Activated CD4-positive, alpha-beta memory T cell treated with anti-CD3 and anti-CD28 coated beads, Interleukin-2, amount 10 ng/mL, durations not matched to agents 7 days and 5 days (primary cell): ENCODE measurements at places on chromosomes 12 and 14. TPM values are rescaled to one million over a fixed set of nuclear protein-coding genes. Genes with fewer than 3 reads are reported as not detected.

GRCh38 chr12:113081873-113082272 lies 25.3 kb downstream of the DTX1 start:
- DNase-seq, result no peak

GRCh38 chr12:32139064-32139421 lies 32.4 kb downstream of the BICD1 start:
- DNase-seq, result peak; percentile 44

Gene ADAM21
- total RNA-seq, result not detected

GRCh38 chr12:97375310-97375709 lies 87.3 kb upstream of the RMST start:
- no peak for DNase-seq

Gene ITGB7
- 786 TPM for total RNA-seq

Gene EFS
- total RNA-seq, result not detected

DNA sequence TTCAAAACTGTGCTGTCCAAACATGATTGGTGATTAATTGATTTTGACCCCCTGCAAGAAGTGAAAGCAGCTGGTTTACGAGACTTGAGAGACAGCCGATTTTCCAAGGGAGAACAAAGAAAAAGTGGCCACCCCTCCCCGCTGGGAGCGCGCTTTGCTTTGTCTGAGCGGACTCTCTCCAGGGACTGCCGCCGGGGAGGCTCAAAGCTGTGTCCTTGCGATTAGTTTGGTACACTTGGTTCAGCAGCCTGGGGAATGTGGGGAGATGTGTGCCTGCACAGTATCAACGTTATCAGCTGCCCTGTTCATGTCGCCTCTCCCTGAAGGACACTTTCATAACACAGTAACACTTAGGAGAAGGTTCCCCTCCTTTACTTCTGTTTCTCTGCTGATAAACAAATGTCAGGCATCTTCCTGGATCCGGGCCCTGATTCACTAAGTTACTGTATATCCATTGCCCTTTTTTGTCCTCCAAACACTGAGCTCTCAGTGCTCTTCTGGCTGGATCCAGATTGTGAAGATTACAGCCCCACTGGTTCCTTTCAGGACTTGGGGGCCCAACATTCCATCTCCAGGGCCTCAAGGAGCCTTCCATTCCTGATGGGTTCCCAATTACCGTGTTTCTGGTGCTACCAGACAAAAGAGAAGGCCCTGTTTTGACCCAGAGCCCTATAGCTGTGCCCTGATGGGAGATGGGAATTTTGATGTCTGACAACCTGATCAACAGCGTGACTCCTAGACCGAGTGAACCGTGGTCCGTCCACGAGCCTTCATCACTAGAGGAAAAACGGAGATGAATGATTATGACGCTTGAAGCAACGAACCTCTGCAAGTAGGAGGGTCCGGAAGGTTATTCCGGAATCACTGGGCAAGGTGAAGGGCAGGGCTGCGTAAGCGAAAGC lies 31.7 kb upstream of the TUBA1C start:
- no peak for DNase-seq

DNA sequence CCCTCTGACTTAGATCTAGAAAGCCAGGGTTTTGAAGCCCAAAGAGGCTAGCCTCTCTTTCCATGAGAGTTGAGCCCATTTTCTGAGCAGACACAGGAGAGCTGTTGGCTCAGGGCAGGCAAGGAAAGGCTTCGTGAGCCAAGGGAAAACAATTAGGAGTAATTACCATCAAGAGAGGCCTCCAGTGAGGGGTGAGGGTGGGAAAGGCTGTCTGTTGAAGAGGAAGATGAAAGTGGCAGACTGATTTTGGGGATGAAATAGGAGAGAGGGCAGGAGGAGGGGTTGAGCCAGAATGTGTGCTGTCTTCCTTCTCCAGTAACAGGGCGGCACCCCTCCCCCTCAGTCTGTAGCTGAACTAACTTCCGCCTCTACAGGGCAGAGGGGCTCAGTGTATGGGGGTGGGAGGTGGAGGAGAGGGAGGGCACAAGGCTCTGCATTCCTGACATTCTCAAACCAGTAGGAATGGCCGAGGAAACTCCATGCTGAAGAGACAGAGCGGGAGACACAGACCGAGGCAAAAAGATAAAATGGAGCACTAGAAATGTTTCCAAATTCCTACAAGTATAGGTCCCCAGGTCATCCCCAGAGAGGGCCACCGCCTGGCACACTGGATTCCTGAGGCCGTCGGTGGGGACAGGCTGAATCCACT lies 33.1 kb upstream of the COL2A1 start:
- DNase-seq, result no peak

Gene FGF6
- total RNA-seq, result not detected

DNA sequence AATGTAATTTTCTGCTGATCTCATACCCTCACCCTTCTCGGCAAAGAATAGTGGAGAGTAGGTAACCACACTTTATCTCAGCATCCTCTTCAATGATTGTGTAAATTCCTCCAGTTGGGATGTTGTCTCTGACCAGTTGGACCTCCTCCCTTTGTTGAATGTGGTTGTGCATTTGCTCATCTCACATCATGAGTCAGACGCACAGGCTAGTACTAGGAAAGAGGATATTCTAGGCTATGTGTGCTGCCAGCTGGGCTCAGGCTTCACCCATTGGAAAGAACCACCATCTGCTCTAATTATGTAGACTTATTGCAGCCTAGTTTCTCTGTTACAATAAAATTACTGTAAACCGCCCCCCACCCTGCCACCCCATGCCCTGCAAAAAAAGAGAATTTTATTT lies 90.3 kb downstream of the LMO3 start:
- no peak for DNase-seq

Gene MVK
- 22.1 TPM for total RNA-seq

Gene DEPDC4
- 1.3 TPM for total RNA-seq

- no peak for DNase-seq
Measured at GRCh38 chr12:127791217-127791616, 475.8 kb upstream of the TMEM132C start.

Gene HNF1A
- total RNA-seq, result not detected

DNA sequence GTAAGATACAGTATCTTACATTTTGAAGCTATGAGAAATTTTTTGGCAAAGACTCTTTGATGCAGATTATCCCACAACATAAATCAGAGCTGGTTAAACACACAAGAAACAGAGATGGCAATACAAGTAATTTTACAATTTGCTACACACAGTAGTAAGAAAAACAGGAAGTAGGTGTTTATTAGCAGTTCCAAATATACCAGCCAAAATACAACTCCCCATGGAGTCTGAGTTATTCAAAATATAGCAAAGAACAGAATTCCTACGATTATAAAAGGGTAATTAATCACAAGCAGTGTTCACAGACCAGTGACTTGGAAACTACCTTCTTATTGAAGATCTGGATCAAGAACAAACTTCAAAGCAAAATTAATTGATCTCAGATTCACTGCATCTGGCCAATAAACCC lies 83.9 kb downstream of the BMP4 start:
- no peak for DNase-seq

Gene IGF1
- 0.86 TPM for total RNA-seq

GRCh38 chr12:65522956-65523860 lies 244.7 kb downstream of the MSRB3 start:
- DNase-seq, result no peak

- no peak for DNase-seq
Measured at GRCh38 chr14:76941544-76941943, 87.0 kb downstream of the IRF2BPL start.

Gene KRT77
- total RNA-seq, result not detected

Gene RNASE1
- not detected for total RNA-seq

GRCh38 chr14:101220921-101221510 lies 317.5 kb upstream of the RTL1 start:
- DNase-seq, result peak; percentile 4

DNA sequence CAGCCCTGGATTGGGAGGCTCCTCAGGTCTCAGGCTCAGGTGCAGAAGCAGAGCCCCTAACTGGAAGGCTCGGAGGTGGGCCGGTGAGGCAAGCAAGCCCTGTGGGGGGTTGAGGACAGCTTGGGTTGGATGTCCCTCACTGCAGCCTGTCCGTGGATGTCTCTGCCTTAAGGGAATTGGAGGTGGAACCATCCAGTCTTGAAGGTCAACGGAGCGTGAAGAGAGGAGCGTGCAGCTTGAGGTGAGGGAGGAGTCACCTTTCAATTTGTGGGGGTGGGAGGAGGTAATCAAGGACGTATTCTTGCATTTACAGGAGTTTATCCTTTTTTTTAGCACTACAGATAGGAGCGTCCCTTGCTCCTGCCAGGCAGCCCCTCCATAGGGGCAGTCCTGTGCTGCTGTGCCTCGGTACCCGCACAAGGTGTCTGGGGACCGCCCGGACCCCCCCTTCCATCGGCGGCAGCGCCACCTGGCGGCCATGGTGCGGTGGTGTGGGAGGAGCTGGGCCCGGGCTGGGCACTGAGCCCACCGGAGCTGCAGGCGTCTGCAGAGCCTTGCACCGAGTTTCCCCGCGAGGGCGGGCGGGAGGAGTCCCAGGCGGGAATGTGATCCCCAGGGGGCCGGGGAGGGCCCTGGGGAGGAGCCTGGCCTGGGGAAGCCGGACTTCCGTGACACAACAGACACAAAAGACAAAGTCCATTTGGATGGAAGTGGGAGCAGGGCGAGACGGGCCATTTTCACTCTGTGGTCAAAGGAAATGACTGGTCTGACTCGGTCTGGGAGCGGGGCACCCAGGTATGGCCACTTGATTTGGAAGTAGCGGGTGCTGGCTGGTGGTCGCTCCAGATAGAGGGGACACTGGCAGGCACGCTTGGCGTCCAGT lies 864 bp downstream of the DNAJC22 start:
- DNase-seq, result peak; percentile 80

Gene KITLG
- not detected for total RNA-seq

DNA sequence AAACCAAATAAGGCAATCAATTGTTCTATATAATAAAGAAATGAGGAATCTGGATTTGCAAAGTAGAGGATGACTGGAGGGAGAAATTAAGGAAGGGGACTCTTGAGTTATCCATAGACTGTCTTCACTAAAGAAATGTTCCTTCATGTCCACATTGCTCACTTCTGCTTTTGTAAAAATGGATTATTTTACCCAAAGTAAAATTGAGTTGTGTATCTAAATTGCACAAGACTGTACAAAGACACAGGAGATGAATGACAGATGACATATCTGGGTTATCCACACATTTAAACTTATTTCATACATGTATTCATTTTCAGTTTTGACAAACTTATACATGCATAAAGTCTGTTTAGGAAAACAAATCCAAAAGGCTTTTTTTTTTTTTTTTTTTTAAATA lies 11.3 kb downstream of the ATP2B1 start:
- no peak for DNase-seq

DNA sequence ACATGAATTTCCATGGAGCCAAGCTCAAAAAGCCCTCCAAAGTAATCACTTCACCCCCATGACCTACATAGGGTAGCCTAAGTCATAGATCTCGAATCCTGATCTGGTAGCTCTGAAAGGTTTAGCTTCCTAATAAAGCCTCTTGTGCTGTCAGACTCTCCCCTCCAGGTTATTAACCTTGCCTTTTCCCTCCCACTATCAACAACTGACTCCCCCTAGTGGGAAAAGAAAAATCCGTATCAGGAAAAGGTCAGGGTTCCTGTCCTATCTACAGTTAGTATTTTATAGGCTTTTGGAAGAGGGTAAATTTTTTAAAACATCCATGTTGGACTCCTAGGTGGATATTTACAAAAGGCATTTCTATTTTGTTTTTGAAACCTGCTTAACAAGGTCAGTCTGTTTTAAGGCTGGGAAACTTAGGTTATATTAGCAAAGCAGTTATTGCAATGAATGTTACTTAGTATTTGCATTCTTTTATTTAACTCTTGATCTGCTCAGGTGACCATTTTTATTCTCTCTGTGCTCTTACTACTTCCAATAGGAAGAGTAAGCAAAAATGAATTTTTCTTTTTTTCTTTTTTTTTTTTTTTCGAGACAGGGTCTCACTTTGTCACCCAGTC lies 8.0 kb downstream of the YY1 start:
- no peak for DNase-seq

DNA sequence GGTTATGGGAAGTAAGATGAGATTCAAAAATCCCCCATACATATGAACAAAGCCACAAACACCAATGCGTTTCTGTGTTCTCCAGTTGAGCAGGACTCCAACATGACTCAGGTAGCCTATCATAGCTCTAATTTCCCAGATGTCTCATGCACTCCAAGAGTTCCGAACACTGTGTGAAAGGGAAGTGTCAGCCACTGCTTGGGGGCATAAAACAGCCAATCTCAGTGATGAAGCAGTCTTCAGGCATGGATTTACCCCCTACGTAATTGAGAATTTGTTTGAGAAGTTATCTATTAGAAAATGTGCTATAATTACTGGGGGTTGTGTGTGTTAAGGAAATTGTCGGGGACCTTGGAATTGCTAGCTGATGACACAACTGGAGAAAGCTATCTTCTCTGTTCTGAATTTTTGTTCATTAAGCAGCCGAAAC lies 153.9 kb upstream of the AVPR1A start:
- no peak for DNase-seq

GRCh38 chr14:92728759-92729364 lies 19.6 kb downstream of the LGMN start:
- peak; percentile 65 for DNase-seq

GRCh38 chr14:89794096-89794495 lies 160.4 kb downstream of the EFCAB11 start:
- DNase-seq, result no peak

Gene TRHDE
- total RNA-seq, result not detected

GRCh38 chr14:24177041-24177825 lies 5.4 kb downstream of the REC8 start:
- no peak for DNase-seq

DNA sequence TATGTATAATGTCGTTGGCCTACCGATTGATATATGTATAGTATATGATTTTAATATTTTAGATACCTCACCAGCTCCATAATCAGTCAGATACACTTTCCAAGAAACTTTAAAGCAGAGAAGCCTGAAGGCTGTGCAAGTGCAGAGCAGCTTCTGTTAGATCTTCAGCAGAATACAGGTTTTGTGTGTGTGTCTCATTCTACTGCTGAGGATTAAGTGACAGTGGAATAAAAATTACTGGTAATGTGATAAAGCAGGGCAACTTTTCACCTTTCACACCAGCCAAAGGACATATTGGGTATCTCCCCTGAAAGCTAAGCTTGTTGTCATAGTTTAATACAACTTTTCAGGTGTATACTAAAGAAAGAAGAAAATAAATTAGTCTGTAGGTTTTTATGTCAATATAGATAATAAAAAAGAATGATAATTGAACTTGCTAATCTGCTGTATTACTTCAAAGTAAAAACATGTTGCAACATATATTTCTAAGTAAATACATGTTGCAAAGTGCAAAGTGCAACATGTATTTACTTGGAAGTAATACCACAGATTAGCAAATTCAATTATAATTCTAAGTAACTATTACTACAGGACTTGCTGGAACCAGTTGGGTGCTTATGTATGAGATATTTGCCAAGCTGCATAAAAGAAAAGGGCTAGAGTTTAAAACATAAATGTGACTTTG lies 128.3 kb downstream of the SLC16A7 start:
- DNase-seq, result no peak

DNA sequence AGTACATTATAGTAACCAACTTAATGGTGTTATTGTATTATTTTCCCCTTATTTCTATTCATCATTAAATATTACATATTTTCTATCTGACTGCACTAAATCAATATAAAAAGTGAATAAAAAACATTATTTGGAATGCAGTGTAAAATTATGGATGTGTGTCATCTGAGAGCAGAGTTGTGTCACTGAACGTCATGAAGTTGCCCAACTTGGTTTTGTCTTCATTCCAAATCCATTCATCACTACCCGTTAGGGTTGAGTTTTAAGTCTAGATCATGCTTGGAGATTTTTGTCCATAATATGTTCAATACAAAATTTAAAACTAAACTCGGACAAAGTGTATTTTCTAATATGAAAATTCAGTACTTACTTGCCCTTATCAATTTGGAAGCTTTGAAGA lies 16.1 kb downstream of the KLRF1 start:
- no peak for DNase-seq
